ENCODE measurements at places on chromosomes 16 and 17.

- DNase-seq: no peak
These were observed 13.3 kb downstream of the ST6GALNAC2 start for GRCh38 chr17:76572201-76572910.

DNA sequence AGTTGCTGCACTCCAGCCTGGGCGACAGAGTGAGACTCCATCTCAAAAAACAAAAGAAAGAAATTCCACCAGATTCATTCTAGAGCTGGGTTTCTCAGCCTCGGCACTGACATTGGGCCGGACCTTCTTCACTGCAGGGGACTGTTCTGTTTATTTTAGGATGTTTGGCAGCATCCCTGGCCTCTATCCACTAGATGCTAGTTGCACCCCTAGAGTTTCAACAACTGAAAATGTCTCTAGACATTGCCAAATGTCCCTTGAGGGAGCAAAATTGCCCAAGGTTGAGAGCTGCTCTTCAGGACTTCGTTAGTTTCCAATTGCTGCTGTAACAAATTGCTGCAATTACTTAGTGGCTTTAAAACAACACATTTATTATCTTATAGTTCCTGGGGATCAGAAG lies 7.2 kb downstream of the EEF2K start:
- no peak for DNase-seq

- DNase-seq: no peak
These were observed 7.4 kb upstream of the CACNA1H start for GRCh38 chr16:1145383-1146100.

DNA sequence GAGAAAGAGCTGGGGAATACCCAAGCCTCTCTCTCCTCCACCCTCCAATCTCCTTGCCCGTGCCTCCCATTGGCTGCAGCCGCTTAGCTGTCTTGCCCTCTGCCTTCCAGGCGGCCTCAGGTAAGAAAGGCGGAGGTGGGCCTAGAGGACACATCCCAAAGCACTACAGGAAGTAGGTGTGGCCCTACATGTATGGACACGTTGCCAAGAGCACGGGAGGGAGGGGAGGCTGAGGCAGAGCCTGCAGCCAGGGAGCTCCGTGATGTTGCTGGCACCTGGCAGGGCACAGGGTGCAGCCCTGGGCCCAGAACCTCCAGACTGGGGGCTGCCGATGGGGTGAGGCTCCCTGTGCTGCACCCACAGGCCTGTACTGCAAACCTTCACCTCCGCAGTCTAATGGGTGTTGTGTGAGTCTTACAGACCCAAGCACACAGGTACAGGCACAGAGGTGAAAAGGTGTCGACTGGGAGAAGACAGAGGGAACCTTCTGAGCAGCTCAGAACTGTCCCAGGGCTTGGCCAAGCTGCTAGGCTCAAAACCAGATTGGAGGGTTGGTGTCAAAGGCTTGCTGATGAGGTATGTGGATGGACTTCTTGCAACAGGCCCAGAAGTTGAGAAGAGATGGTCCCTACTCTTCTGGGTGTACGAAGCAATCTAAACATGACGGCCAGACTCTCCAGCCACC lies 23.5 kb upstream of the FOXK2 start:
- DNase-seq: no peak

DNA sequence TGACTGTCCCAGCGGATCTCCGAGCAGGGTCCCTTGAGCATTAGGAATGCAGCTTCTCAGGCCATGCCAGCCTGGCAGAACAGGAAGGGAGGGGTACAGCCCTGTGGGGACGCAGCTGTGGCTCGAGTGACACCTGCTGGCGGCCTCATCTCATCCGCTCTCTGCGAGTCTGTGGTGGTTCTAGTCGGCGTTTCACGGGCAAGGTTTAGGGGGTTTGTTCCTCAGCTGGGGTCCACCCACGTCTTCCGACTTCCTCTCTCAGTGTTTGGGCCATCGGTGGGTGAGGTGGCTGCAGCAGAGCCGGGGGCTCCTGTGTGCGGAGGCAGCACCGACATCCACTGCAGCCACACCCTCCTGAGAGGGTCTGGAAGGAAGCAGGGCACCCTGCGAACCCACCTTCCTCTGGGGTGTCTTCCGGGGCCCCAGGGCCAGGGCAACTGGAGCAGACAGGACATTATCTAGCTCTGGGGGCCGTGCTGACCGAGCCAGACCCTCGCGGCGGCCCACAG lies 33.3 kb downstream of the JPH3 start:
- DNase-seq: peak; percentile 81

DNA sequence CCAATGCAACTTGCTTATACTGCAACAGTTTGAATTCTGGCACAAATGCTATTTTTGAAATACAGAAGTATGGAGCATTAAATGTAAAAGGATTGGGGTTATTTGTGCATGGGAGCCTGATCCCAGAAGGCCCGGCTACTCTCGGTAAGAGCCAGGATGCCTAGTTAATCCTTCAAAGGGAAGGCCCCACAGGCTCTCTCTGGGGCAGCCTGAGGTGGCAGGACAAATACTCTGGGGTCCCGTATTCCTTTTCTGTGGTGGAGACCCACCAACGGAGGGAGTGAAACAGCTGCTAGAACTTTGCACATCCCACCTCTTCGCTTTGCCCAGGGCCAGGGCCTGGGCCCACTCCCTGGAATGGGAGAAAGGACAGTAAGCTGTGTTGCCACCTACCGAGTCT lies 30.4 kb downstream of the ERN1 start:
- DNase-seq: no peak

DNA sequence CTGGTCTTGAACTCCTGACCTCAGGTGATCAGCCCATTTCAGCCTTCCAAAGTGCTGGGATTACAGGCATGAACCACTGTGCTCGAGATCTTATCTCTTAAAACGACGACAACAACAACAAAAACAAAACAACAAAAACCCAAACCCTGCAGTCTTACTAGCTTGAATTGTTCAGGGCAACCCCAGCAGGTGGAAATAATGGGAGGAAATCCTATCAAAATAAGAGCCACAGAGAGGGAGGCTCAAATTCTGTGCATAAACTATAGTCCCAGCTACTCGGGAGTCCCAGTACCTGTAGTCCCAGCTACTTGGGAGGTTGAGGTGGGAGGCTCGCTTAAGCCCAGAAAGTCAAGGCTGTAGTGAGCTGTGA lies 16.5 kb upstream of the ATP6V0A1 start:
- no peak for DNase-seq

DNA sequence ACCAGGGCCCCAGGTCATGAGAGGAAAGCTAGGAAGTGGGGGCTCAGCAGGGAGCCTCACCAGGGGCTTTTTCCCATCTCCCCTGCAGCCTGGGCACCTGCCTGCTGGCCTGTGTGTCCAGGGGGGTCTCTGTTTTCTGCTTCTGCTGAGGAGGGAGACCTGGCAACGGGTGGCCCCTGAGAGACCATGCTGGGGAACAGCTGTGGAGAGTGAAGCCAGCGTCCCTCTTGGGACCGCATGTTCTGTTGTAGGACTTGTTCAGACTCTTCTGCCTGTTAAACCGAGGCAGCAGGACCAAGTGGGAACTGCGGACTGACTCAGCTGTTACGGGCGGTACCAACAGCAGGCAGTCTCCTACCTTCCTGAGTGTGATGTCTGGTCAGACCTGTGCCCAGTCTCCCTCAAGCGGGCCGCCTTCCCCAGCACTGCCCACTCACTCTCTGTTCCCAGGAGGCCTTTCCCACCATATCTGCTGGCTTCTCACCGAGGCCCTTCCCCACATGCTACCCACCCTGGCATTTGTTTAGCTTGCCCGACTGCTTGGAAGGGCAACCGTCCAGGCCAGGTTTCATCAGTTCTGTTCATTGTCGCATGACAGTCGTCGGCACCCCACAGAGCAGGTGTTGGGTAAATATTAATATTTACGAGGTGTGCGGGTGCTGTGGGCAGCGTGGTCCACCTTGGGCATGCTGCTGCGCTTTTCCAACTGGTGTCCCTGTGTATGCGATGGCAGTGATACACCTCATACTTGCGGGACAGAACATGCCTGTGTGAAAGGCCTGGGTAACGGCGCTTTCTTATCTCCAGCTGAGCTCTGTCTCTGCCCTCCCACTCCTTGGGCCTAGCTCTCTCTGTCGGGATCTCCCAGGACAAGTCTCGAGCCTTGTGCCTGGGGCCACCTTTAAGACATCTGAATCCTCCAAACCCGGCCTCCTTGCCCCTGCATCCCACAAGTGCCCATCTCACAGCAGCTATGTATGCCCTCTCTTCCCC lies 69.4 kb downstream of the MPRIP start:
- no peak for DNase-seq

DNA sequence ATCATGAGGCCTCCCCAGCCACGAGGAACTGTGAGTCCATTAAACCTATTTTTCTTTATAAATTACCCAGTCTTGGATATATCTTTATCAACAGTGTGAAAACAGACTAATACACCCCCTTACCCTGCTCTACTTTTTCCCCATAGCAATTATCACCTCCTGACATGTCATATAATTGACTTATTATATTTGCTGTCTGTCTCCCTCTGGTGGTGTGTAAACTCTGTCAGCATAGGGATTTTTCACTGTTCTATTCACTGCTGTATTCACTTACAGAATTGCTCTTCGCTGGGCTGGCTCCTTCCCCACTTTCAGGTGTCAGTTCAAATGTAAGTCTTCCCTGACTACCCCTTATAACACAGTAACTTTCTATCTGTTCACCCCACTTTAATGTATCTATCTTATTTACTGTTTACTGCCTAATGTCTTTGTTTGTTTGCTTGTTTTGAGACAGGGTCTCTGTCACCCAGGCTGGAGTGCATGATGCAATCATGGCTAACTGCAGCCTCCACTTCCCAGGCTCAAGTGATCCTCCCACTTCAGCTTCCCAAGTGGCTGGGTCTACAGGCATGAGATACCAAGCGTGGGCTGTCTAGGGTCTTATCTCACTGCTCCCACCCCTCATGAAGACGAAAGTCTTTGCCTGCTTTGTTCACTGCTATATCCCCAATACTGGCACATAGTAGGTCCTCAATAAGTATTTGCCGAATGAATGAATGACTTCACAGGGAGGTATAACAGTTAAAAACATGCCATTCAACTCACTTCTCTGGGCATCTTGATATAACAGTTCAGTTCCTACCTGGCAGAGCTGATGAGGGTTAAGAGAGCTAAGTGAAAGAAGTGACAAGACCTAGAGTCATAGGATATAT lies 52.4 kb upstream of the CDH3 start:
- peak; percentile 23 for DNase-seq

DNA sequence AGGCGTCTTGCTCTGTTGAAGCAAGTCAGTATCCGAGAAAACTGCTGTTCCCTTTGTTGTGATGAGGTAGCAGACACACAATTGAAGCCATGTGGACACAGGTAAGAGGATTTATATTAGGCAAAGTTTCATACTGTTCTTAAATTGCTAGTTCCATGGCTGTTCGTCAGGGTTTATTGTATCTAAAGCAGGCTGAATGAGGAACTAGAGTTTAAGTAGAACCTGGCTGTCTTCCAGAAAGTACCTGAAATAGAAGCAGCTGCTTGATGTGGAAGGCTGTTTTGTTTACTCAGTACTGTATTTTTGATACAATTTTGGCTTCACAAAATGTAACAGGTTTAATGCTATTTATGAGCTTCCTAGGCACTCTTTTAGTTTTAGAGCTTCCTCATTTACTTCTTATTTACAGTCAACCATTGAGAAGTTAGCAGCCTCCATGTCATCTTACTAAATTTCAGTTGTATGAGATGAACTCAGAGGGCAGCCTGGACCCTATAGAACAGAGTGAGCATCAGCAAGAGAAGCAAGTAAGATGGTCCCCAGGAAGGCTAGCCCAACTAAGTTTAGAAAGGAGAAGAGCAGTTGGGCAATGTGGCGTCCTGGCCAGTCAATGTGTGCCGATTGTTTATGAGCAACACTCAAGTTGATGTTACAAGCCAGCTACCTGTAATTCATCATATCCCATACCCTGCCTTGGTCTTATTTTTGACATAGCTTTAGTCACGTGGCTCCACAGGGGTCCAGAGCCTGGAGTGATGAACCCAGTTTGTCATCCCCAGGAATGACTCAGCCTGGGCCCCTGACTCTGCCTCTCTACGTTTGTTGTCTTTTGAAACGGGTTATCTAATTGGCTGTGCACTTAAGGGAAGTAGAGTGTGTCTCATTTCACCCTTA lies 9.7 kb upstream of the ARL2BP start:
- DNase-seq: peak; percentile 60

- no peak for DNase-seq
These were observed 7.8 kb upstream of the MAPK7 start for GRCh38 chr17:19370493-19370960.

DNA sequence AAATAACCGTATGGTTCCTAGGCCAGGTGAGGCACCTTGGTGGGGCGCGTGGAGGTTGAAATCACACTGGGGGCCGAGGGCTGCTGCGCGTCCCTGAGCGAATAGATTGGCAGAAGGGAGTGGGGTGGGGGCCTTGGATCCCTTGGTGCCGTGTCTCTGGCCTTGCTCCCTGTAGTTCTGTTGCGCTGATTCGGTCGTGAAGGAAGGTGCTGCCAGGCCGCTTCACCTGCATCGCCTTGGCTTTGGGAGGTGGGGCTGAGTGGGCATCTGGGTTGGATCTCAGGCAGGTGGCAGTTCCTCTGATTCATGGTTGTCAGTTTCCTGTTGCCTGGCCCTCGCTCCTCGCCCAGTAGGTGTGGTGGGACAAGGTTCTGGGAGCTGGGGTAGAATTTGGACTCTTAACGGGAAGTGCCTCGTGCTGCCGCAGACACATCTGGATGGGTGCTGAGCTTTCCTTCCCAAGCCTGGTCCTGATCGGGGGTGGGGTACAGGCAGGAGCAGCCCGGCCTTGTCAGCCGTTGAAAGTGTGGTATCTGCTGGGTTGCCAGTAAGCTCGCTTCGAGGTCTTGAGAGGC lies 30.1 kb downstream of the PGS1 start:
- DNase-seq: no peak

GRCh38 chr16:58049232-58050185 lies 24.0 kb downstream of the MMP15 start:
- no peak for DNase-seq

- DNase-seq: no peak
These were observed 6.7 kb upstream of the WFIKKN2 start for GRCh38 chr17:50828508-50829170.

DNA sequence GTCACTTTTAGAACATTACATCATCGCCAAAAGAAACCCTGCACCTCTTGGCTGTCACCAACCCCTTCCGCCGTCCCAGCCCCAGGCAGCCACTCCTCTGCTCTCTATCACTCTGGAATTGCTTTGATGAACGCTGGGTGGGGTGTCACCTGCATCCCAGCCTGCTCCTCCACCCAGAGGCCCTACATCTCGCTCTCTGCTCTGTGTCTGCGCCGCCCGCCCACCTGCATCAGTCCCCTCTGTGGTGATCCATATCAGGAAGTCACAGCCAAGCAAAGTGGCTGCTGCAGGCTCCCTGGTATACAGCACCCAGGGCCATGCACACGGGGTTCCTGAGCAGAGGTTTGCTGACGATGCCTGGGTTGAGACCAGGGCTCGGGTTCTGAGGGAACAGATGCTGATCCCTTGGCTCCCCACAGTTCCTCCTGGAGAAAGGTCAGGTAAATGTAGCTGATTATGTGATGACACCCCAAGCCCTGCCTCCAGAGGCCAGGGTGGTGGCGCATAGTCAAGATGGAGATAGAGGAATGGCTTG lies 30.8 kb downstream of the MPRIP start:
- DNase-seq: no peak

GRCh38 chr16:55832425-55832772 lies 497 bp downstream of the CES1 start:
- DNase-seq: no peak

DNA sequence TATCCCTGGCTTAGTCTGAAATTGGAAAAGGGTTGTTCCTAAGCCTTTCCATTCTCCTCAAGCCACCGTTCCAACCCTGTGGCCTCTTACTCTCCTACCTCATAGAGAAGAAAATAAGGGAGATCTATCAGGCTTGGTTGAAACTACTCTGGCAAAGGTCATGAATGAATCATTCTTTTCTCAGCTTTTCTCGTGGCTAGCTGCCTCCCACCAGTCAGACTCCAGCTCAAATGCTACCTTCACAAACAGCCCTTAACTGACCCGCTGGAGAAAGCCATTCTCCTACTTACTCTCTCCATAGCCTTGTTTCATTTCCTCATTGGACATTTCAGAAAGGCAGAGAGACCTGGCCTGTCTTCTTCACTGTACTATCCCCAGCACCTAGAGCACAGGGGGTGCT lies 8.9 kb downstream of the MYH10 start:
- no peak for DNase-seq
